ENCODE measurements at places on chromosomes 2 and 18.

DNA sequence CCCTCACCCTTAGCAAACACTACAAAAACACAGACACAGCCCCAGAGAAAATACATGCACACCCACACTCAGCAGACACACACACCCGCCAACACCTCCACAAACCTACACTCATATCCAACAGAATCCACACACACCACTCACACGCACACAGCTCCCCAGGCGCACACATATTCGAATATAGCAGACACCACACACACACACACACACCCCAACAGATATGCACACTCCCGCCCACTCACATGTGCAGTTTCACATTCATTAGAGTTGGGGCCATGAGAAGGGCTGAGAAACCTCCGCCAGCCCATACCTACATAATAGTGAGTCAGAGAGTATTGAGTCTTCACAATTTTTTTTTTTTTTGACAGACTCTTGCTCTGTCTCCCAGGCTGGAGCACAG, 29.4 kb upstream of the NOTO start:
- no peak for DNase-seq

DNA sequence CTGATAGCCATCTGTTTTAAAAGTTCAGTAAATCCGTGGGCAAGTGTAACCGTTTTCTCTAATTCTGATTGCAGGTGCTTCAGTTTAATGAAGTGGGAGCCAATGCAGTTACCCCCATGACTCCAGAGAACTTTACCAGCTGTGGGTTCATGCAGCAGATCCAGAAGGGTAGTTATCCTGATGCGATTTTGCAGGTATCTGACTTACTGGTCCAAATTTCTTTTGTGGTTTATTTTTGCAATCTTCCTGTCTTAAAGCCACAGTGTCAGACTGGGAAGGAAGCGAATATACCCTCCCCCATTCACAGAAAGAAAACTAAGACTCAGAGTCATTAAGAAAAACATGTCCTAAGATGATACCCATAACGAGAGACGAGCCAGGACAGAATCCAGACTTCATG, 7.7 kb downstream of the SERPINB2 start:
- no peak for DNase-seq

DNA sequence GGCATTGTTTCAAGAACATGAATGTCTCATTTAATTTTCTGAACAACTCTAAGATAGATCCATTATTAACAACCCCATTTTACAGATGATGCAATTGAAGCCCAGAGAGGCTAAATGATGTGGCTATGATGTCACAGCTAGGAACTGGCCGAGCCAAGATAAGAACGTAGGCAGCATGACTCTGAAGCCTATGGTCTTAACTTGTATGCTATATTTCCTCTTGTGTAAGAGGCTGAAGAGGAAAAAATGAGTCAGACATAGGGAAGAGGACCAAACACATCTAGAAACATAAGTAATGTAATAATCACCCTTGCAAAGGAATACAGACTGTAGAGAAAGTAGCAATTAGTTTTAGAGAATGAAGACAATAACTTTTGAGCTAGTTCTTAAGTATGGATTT, 416.8 kb downstream of the FIGN start:
- no peak for DNase-seq

DNA sequence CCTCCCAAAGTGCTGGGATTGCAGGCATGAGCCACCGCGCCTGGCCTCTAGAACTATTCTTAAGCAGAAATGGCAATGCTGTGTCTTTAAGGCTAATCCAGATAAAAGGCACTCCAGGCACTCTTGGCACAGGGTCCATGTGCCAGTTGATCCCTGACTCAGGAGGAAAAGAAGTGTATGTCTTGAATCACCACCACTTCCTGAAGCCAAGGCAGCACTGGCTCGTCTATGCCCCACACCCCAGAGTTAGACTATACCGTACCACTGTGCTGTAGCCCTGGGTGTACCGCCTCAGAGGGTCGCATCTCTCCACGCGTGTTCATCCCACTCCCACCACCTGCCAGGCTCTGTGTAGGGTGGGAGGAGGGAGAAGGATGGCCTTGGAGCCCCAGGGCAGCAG, 9.0 kb downstream of the TNFRSF11A start:
- no peak for DNase-seq

DNA sequence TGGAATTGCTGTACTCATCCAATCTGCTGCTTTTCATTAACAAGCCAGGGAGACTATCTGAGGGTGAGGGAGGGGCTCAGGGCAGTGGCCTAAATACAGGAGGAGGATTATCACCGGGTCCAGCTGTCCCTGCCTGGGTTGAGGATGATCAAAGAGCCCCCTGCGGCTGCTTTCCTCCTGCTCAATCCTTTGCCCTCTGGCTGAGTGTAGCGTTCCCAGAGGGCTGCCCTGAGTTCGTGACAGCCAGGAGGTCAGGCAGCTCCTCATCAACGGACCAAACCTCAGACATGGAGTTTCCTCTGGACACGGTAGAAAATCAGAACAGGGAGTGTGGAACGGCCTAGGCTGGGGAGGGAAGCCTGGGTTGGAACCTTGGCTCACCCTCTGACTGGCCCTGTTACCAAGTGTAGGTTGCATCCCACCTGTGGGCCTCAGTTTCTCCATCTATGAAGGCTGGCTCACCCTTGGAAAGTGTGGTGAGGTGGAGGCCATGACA, 23.5 kb downstream of the CIB4 start:
- DNase-seq, result no peak

DNA sequence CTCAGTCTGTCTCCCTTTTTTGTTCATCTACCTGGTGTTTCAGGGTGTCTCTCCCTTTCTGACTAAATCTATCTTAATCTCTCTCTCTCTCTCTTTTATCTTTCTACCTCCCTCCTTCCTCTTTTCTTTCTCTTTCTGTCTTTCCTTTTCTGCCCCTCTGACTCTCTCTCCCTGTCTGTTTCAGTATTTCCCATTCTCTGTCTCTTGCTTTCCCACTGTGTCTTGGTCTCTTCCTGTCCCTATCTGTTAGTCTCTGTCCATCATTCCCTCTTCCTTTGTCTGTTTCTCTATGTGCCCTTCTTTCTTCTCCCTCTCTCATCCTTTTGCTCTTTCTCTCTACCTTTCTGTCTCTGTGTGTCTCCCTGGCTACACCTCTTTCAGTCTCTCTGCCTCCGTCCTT, 56.7 kb downstream of the R3HDM1 start:
- no peak for DNase-seq

- DNase-seq, result no peak
These were observed 9.7 kb downstream of the STK39 start for GRCh38 chr2:168237741-168238140.

- DNase-seq, result no peak
These were observed 50.2 kb upstream of the PAIP2B start for GRCh38 chr2:71277147-71277475.

GRCh38 chr2:68561372-68561771, 82.0 kb upstream of the PROKR1 start:
- DNase-seq, result no peak

GRCh38 chr2:120203251-120204021, 19.8 kb downstream of the TMEM185B start:
- no peak for DNase-seq

DNA sequence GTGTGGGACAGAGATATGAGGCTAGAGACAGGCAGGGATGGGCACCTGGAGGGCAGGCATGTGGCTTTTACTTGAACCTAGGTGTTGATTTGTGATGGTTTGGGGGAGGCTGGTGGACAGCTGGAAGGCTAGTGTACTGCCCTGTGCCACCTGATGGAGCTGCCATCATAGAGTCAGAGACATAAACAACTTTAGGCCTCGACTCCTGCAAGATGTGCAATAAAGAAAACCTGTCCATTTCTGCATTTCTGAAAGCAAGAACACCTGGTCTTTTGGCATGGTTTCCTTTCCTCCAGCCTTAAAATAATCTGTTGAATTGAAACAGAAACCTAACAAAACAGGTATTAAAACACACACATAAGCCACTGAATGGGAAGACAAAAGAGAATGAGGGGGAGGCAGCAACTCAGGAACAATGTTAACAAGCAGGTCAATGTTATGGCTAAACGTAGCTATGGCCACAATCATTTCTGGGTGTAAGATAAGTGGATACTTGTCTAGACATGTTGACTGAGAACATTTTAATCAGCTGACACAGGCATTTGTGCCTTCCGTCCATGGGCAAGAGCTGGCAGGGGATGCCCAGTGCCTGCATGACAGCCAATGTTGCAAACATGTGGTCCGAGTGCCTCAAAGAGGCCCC, 87.8 kb downstream of the KCTD1 start:
- no peak for DNase-seq

DNA sequence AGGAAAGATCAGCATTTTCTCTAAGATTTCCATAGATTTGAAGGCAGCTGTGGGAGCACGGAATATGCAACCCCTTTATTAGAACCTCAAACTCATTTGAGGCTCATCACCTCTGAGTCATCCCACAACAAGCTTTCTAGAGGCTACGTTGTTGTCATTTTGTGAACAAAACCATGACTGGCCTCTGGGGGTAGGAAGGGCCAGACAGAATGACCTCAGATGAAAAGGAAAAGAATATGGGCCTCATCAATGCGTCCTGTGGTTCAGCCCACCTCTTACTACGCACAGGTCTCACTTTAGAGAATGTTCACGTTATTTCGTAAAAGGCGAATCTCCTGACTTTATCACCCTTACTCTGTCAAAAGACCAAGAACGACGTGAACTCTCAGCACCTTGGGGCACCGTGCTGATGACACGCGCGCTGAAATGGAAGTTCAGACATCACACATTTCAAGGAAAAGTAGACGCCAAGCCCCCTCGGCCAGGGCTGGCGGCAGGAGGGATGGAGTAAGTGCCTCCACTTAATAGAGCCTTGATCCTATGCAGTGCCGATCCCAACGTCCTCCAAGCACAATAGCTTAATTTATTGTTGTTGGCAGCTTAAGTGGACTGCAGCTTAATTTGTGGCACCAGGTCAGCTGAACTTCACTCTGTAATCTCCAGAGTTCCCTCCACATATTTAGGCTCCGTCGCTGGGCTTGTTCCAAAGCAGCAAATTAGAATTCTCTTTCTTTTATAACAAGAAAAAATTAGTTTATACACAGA, 208.3 kb downstream of the EIPR1 start:
- DNase-seq, result no peak

GRCh38 chr2:74003494-74004211, 18.9 kb downstream of the TET3 start:
- no peak for DNase-seq

- DNase-seq, result no peak
These were observed 10.5 kb downstream of the PCARE start for GRCh38 chr2:29063646-29064345.

DNA sequence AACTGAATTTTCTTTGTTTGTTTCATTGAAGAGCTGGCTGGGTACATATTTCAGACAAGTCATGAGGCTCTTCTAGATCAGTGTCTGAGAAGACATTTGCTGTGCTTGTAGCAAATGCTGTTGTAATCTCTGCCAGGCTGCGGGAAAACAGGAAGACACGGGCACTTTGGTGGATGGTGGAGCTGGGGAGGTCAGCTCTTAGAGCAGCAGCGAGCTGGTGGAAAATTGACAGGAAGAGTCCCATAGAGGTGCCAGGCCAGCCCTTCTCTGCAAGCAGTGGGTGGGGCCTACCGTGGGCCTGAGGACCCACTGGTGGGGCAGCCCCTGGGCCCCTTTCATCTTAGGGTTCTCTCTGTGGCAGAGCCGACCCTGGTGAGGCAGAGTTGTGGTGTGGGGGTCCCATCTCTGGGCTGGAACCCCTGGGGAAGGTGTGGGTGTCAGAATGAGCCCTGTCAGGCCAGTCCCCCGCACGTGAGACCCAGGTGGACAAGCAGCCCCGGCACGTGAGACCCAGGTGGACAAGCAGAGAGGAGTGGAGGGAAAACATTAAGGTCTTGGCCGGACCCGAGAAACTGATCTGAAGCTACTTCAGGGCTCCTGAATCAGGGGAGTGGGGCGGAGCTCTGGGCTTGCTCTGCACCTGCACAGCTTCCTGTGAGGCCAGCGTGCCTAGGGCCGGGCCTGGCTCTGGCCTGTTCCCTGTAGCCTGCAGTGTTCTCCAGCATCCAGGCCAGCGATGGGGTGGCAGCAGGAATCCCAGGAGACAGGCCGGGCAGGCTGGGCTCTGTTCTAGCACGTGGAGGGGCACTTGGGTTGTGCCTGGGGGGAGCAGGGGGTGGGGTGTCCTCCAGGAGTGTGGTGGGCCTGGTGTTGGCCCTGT, 273.5 kb upstream of the HDAC4 start:
- DNase-seq, result no peak

DNA sequence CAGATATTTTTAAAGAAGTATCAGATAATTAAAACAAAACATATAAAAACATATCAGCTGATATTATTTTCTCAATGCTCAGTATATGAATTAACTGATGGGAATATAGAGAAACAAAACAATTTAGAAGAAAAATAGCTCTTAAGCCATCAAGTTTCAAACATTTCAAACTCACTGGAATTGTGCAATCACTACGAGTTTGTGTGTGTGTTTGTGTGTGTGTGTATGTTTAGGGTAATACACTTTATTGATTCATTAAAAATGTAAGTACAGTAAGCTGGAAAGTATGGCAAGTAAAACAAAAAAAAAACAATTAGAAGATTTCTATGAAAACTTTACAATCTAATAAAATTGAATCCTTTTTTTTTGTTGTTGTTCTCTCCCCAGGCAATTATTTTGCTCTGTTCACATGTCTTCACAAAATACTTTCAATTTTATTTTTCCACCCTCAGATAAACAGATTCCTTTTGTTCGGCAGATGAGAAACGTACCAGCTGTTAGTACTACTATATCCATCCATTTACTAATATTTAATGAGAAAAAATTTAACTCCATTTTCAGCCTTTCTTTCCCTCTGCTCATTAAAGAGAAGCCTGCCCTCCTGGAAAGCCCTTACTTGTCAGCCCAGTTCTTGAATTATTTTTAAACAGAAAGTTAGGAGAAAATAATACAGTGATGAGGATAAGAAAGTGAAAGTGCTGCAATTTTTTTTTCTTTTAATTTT, 87.6 kb downstream of the SLC8A1 start:
- DNase-seq, result no peak

DNA sequence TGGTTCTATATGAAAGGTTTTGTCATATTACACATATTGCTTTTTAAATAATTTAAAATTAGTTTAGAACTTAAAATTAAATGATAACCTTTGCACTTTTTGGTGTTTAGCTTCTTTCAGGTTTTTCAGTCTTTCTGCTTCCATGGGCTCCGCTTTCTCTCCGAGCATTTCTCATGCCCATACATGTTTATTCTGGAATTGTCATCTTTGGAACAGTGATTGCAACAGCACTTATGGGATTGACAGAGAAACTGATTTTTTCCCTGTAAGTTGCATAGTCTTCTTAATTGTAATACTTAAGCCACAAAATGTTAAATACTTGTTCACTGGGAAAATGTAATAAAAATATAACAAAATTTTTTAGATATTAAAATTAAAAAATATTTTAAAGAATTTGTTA, 31.0 kb downstream of the CYBRD1 start:
- no peak for DNase-seq

DNA sequence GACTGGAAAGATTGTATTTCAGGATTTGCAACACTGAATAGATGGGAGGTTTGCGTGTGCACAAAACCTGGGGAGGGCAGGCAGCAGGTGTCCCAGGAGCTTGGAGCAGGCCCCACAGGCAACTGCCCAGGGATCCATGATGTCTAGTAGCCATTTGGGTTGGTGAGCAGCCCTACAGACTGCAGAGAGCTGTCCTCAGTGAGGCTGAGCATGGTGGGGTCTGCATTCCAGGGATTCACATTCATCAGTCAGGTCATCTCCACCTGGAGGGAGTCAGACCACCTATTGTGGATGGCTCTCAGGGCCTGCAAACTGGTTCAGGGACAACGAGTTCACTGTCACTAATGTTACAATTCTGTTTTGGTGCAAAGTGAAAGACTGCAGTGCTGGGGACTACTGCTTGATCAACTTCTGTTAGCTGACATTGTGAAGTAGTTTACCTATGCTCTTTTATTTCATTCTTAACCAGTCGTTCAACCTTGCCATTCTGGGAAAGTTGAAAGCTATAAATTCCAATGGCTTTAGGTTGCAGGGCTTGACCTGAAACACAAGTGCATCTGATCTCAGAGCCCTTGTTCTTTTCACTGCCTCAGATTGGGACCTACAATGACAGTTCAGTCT, 222.6 kb downstream of the ZNF407 start:
- DNase-seq, result no peak
